HFFc6 (cell line): ENCODE measurements at places on chromosomes 6 and 20.
A peak's percentile ranks its signal among the peaks of the same experiment; 100 is the strongest.

GRCh38 chr6:152642578-152643375 is 5.6 kb upstream of the SYNE1 start:
- DNase-seq = peak; percentile 57

DNA sequence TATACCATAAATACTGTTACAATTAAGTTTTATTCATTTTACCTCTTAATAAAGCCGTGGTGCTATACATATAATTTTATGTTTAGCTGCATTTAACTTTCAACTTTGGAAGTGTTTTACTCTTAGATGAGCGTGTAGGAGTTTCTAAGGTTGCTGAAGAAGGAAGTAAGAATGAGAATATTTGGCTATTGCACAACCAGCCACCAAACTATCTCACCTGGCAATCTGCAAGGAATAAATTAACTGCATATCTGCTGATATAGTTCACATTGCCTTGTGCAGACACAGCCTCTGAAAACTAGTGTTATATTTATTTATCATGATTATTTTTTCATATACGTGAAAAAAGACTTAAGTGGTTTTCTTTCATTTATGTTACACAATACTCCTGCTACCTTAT is 230.4 kb downstream of the PLCB1 start:
- DNase-seq = no peak

DNA sequence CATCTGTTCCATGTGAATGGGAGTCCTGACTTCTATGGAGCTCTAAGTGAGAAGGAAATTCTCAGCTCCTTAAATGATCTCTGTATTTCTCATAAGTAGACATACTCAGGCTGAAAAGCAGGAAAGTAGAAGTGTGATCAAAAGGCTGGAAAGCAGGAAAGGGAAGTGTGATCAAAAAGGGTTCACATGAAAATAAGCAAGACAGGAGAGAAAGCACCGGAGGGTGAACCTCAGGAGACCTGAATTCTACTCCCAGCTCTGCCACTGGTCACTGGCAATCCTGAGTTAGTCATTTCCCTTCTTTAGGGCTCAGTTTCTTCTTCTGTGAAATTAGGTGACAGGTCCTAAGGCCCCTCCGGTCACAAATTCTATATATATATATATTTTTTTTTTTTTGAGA is 55.5 kb upstream of the TRERF1 start:
- DNase-seq = no peak

GRCh38 chr6:36232172-36232571 is 35.6 kb downstream of the BRPF3 start:
- no peak for DNase-seq

DNA sequence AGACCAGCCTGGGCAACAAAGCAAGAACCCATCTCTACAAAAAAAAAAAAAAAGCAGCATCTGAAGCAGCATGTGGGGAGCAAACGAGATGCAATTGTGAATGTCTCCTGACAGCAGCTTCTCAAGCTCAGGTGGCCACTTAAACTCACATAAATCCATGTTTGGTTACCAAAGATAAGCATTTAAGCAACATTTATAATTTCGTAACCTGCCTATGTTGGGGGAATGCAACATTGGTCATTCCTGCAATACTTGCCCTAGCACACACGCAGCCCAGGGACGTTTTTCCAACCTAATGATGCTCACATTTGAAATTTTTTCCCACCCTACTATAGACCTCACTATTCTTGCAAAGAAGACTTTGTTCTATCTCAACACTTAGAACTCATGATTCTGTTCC is 113.3 kb downstream of the ZFP64 start:
- no peak for DNase-seq

GRCh38 chr20:19519466-19519865 is 238.6 kb upstream of the RIN2 start:
- no peak for DNase-seq
